AG09309 (cell line): ENCODE measurements at places on chromosomes 2 and 18.

- no peak for DNase-seq
These were observed 413.8 kb downstream of the RAD51AP2 start for GRCh38 chr2:17104454-17104853.

GRCh38 chr2:71798266-71799012 lies 345.1 kb downstream of the DYSF start:
- DNase-seq, result no peak

- DNase-seq, result no peak
These were observed 77.3 kb downstream of the FIGN start for GRCh38 chr2:163658556-163658955.

GRCh38 chr2:2270808-2271415 lies 60.2 kb downstream of the MYT1L start:
- DNase-seq, result no peak

DNA sequence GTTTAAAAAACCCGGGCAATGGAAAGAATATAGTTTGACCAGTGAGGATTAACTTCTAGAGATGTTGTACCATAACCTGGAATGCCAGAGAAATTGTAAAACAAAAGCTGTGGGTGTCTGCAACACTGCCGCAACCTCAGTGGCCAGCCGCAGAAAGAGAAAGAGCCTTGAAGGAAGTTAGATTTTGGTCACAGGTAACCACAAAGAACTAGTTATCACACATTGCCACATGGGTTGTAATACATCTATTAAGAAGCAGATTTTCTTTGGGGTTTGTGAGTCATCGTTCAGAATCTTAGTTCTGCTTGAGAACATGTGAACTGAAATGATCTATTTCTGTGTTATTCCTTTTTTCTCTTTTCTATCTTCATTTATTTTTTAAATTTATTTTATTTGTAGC lies 222.9 kb upstream of the AGAP1 start:
- DNase-seq, result peak; percentile 75

GRCh38 chr18:56926734-56927133 lies 220.2 kb upstream of the BOD1L2 start:
- no peak for DNase-seq

DNA sequence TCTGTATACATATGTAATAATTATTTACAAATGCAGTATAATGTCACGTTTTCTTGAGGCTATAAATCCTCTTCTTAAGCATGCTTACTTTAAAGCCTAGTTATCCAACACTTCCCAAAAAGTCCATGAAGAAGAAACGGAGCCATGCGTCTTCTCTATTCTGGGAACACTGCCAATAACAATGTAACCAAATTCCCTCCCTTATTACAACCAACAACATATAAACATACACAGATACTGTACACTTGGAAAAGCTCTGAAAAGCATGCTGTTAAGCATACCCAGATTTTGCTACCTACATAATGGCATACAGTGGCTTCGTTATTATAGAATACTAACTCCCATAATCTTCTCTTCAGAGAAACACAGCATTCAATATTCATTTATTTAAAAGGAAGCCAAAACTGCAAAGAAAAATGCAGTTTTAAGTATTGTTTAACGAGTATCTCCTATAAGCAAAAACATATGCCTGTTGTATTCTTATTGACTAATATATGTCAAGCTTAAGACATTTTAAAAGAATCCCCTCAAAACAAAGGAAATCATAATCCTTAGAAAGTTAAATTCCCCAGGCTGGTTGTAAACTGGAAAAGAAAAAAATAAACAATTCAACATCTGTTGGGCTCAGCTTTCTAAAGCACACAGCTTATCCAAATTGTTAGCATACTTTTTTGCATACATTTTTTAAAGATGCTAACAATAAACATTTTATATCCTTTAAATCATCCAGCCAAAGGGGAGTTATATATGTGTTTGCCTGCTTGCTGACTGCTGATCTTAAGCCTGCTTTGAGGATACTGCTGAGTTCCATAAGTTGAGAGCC lies 83.4 kb downstream of the SLC25A12 start:
- DNase-seq, result no peak

GRCh38 chr18:36633961-36634412 lies 194.8 kb downstream of the TPGS2 start:
- no peak for DNase-seq

DNA sequence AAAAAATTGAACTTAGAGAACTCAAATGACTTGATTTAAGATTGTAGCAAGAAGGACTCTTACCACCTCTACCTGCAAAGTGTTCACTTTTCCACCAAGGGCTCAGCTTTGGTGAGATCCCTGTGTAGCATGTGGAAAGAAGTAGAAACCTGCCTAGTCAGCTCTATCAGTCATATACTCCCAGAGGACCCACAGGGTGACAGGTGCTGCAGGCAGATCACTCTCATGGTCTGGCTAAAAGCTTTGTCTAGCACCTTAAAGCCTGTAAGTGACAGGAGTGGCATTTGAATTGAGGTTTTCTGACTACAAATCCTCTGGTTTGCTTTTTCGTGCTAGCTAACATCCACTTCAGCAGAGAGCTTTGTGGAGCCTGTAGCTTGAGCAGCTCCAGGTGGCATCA lies 18.7 kb upstream of the NEMP2 start:
- no peak for DNase-seq

DNA sequence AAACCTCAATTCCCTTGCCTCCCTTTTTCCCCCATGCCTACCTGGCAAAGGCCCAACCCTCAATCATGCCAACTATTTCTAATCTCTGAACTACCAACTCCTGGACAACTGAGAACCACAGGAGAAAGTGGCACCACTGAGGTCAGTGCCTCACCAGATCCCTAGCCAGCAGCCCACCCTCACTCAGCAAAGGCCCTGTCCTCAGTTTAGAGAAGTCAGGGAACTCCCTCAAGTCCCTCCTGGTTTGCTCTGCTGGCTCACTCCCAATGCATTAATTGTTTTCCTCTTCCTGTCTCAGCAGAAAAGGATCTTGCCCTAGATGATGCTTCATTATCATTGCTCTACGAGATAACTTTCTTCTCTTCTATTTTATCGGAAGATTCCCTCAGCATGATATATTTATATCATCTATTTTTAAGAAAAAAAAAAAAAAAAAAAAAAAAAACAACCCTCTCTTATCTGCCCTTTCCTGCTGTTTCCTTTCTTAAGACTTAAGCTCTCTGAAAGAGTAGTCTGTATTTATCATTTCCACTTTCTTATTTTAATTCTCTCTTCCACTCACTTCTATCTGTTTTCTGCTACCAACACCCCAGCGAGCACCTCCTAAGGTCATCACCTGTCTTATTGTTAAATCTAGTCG lies 22.7 kb upstream of the ZBTB14 start:
- no peak for DNase-seq

GRCh38 chr2:152189622-152190495 lies 14.3 kb upstream of the STAM2 start:
- DNase-seq, result peak; percentile 28

GRCh38 chr18:52678034-52678433 lies 338.0 kb downstream of the DCC start:
- DNase-seq, result no peak

DNA sequence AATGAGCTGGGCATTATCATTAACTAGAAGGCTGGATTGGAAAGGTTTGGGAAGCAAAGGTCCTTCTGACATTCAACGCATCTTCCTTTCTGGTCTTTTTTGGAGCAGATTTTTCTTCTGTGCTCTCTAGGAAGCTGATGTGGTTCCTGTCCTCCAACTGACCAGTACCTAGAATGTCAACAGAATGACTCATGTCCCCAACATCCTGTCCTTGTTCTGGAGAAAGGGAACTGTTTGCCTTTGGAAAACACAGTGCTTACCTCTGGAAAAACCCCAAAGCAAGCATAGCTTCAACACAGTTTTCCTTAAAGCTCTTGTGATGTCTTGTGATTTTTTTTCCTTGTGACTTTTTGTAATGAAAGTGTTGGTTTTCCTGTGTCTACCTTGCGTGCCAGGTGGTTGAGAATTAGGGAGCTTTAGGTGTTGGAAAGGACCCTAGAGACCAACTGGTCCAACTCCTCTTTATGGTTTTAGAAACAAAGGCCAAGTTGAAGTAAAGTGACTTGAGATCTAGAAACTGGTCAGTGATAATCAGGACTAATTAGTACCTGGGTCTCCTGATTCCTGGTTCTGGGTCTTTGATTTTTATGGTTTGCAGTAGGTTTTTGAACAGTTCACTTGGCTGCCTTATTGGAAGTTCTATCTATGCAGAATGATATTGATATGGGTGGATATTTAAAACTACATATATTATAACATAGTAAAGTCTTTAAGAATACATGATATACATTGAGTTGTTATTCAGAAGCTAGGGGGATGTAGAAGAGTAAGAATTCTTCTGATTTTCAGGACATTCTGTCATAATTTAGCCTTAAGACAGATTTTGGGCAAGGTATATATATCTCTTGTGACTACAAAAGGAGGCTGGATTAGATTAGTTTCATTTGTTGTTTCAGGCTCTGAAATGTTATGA lies 70.5 kb downstream of the FMNL2 start:
- DNase-seq, result no peak

- peak; percentile 48 for DNase-seq
These were observed 222.2 kb downstream of the C1D start for GRCh38 chr2:67840460-67841068.

- no peak for DNase-seq
These were observed 81.5 kb downstream of the EPHA4 start for GRCh38 chr2:221490506-221491060.

DNA sequence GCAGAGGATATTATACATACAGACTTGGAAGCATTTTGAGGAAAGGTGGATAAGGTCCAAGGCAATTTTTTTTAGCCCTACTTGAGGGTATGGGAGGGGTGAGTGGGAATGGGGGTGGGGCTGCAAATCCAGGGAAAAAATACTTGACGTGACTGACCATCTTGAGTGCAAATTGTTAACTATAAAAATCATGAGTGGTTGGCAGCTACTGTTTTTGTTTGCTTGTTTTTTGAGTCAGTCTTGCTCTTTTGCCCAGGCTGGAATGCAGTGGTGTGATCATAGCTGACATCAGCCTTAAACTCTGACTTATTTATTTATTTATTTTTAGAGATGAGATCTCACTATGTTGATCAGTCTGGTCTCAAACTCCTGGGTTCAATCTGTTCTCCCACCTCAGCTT lies 458.8 kb downstream of the PIK3C3 start:
- DNase-seq, result no peak

- no peak for DNase-seq
These were observed 46.2 kb downstream of the FAM98A start for GRCh38 chr2:33552758-33553461.

GRCh38 chr2:137817058-137817457 lies 147.2 kb upstream of the HNMT start:
- no peak for DNase-seq

DNA sequence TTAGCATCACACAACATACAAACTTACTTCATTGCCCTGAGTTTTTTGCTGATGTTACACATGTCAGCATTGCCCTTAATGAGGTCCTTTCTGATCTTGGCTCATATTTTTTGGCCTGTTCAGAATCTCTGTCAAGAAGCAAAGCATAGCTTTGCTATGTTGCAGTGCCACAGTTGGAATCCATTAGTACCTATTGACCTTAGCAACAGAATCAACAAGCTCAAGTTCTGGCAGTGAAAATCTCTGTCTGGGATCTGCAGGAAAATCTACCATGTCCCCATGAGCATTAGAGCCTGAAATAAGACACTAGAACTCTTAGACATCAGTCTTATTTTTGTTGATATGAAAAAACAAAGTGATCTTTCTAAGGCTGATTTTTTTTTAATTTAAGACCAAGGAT lies 105.6 kb upstream of the FHL2 start:
- DNase-seq, result no peak

GRCh38 chr2:241822264-241822623 lies 13.3 kb downstream of the NEU4 start:
- no peak for DNase-seq

GRCh38 chr2:237280229-237280628 lies 133.7 kb downstream of the COL6A3 start:
- peak; percentile 97 for DNase-seq

DNA sequence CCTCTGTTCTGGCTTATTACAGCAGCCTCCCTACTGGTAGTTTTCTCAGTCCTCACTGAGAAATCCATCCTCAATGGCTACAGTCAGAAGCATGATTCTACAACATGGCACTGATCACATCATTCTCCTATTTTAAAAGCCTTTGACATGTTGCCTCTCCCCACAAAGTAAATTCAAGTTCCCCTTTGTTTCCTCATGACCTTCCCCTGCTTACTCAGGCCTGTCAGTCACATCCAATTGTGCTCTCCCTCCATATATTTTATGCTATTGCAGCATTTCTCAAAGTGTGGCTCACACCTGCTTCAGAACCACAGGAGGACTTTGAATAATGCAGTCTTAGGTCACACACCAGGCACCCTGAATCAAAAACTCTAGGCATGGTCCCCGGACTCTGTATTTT lies 124.6 kb downstream of the SPOPL start:
- no peak for DNase-seq
